ENCODE measurements at places on chromosomes 3 and 15.

DNA sequence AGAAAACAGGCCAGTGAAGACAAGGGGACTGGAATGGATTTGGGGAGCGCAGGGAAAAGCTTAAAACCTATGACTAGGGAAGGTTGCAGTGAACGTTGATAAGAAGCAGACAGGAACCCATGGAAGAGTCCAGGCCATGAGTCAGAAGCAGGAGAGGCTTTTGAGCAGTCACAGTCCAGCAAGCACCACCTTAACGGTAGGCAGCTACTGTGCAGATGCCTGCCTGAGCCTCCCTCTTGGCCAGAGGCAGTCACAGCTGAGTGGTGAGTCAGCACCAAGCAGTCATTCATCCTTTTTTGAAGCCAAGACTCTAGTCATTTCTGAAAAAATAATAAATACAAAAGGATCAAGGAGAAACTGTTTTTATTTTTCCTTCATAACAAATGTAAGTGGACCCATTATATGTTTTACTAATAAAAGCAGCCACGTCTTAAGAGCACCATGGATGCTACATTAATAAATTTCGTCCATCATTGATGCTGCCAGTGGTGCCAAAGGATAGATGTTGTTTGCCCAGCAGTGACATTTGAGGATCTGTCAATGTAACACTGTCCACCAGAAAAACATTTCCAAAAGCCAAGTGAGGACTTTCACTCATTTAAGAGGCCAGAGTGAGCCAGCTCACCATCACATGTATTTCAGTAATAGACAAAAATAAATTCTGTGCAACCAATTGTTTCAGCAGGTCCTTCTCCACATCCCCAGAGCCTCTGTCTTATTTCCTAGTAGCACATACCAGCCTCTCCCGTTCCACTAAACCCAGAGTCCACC, 42.1 kb upstream of the ACTC1 start:
- no peak for DNase-seq

- DNase-seq, result no peak
Measured at GRCh38 chr3:152291649-152292066, 22.9 kb downstream of the MBNL1 start.

DNA sequence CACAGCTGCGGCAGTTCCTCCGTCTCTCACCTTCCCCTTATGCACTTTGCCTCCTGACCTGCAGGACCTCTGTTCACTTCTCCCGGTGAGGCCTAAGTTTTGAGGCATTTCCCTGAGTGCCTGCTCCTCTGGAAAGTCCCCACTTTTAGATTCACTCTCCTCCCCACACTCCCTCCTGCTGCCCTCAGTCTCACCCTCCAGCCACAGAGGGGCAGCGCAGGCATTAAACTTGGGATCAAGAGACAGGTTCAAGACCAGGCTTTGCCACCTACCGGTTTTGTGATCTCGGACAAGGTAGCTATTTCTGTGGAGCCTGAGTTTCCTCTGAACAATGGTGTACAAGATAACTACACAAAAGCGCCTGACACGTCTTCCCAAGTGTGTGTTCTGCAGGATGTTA, 19.4 kb downstream of the SLC6A11 start:
- DNase-seq, result no peak

- DNase-seq, result no peak
Measured at GRCh38 chr3:53171064-53171418, 10.0 kb downstream of the PRKCD start.

DNA sequence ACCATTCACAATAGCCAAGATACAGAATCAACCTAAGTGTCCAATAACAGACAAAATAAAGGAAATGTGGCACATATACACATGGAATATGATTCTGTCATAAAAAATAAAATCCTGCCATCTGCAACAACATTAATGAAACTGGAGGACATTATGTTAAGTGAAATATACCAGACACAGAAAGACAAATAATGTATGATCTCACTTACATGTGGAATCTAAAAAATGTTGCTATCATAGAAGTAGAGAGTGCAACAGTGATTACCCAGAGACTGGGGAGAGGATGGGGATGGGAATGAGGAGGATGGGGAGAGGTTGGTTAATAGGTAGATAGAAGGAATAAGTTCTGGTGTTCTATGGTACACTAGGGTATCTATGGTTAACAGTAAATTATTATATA, 28.7 kb downstream of the MRPL3 start:
- DNase-seq, result no peak

DNA sequence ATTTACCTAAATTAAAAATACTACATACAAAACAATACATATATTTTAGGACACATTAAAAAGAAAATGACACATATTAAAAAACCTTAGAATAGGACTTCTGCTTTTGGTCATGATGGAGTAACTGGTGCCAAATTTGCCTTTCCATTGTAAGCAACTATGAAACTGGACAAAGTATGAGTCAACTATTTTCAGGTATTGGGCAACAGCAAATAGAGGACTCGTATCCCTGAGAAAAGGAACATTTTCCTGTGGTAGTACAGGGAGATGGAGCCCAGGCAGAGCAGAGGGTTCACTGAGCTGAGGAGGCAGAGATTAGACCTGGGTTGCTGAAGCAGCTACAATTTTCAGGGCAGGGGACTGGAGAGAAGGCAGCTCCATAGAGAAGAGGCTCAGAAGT, 14.7 kb downstream of the CCR1 start:
- no peak for DNase-seq

DNA sequence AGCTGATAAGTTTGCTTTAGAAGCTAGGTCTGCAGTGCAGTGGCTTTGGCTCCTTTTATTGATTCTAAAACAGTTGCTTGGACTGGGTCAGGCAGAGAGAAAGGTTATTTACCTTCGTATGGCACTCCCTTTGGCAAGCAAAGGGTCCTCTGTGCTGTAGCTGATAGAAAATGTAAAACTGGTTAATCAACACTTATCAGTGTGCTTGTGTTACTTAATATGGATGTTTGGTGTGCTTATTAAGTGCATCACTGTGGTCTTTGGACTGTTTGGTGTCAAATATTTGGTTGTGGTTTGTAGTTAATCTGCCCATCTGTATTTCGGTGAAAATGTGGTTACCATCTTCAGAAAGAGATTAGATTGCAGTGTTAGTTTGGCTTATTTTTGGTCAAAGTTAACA, 16.0 kb downstream of the UBE2E2 start:
- DNase-seq, result no peak

GRCh38 chr3:49906073-49906743, 2.5 kb upstream of the MST1R start:
- DNase-seq, result peak; percentile 47
